ENCODE measurements at places on chromosomes 5 and 9. TPM values are rescaled to one million over a fixed set of nuclear protein-coding genes. Genes with fewer than 3 reads are reported as not detected.

DNA sequence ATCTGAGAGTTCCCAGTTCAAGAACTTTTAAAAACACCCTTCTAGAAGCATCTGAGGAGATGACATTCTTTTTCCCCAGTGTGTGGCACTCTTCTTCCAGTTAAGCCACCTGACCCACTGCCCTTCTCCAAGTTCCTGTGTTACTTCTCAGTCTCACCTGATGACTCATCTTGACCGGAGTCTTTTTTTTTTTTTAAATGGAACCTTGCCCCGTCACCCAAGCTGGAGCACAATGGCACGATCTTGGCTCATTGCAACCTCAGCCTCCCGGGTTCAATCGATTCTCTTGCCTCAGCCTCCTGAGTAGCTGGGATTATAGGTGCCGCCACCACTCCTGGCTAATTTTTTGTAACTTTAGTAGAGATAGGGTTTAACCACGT, 224.1 kb upstream of the DAB2 start:
- H3K27ac ChIP-seq: no peak overlapping the region
- no peaks in the 10 kb centered on the region for H3K4me1 ChIP-seq
- H3K27me3 ChIP-seq: no peaks in the 10 kb centered on the region

DNA sequence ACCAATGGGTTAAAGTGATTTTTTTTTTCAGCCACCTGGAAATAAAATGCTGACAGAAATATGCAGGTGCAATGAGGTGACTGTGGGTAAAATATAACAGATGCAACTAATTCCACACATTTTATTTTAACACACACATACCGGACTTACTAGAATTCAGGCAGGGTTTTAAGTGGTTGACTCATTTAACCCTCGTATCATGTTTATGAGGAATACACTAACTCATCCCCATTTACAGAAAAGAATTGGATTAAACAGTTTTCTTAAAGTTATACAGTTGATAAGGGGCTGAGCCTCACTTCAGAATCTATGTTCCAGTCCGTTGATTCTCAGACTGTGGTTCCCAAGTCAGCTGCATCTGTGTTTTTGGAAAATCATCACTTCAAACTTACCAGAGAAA, 207.5 kb downstream of the CHSY3 start:
- no peak overlapping the region for H3K4me3 ChIP-seq
- no peaks in the 10 kb centered on the region for H3K4me1 ChIP-seq
- no peak for DNase-seq
- no peaks in the 10 kb centered on the region for H3K27me3 ChIP-seq
- H3K27ac ChIP-seq: no peak overlapping the region

IFNA1 gene
- total RNA-seq: not detected

- no peaks in the 10 kb centered on the region for H3K36me3 ChIP-seq
- H3K27me3 ChIP-seq: no peaks in the 10 kb centered on the region
- no peak overlapping the region for H3K27ac ChIP-seq
- DNase-seq: no peak
Measured at GRCh38 chr9:133306242-133307204, 29.5 kb downstream of the SURF6 start.

DNA sequence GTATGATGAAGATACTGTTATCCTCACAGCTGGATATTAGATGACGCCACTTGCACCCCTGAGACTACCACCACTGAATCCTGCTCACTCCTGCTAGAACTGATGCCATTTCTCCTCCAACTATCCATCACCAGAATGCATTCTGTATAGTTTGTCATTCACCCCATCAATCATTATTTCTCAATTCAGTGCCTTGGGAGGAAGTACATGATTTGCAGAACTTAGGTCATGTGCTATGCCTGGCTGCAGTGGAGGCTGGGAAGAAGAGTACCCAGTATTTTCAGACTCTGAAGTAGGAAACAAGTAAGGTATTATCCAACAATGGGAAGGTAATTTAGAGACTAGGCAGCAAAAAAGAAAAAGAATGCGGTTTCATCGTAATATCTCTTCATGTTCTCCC, 26.2 kb upstream of the HSD17B4 start:
- H3K4me1 ChIP-seq: no peaks in the 10 kb centered on the region
- no peak overlapping the region for H3K27ac ChIP-seq
- H3K4me3 ChIP-seq: no peak overlapping the region

SLC9A3 gene
- 5.3 TPM for total RNA-seq

- no peaks in the 10 kb centered on the region for H3K36me3 ChIP-seq
- no peak overlapping the region for H3K4me3 ChIP-seq
- peak overlapping the region; percentile 5 for H3K27ac ChIP-seq
- no peaks in the 10 kb centered on the region for H3K27me3 ChIP-seq
Measured at GRCh38 chr9:95834281-95834907, 41.1 kb upstream of the ERCC6L2 start.

GRCh38 chr5:143739746-143740145, 72.2 kb upstream of the HMHB1 start:
- no peak overlapping the region for H3K4me3 ChIP-seq
- H3K27ac ChIP-seq: no peak overlapping the region

GRCh38 chr9:108087781-108088180, 598.2 kb upstream of the KLF4 start:
- no peak overlapping the region for H3K4me3 ChIP-seq
- no peak overlapping the region for H3K27ac ChIP-seq

NANS gene
- 160 TPM for total RNA-seq

CEP72 gene
- total RNA-seq: 12.8 TPM

DNA sequence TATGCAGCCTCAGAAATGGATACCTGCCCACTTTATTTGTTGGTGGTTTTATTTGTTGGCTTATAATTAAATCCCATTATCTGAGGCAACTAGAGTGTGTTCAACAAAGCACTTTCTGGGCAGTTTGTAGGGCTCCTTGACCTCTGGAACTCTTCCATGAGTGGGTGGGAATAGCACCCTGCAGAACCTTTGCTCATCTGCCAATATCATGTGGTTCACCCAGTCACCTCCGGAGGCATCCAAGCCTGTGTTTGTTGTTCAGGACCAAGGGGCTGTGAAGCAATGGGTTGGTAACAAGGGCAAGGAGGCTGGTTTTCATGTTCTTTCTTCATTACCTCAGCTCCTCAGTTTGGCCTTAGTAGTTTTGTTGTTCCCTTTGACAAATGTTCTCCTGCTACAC, 314.0 kb downstream of the NDUFS4 start:
- no peak overlapping the region for H3K27ac ChIP-seq
- no peaks in the 10 kb centered on the region for H3K36me3 ChIP-seq
- no peaks in the 10 kb centered on the region for H3K4me1 ChIP-seq
- no peaks in the 10 kb centered on the region for H3K27me3 ChIP-seq

DNA sequence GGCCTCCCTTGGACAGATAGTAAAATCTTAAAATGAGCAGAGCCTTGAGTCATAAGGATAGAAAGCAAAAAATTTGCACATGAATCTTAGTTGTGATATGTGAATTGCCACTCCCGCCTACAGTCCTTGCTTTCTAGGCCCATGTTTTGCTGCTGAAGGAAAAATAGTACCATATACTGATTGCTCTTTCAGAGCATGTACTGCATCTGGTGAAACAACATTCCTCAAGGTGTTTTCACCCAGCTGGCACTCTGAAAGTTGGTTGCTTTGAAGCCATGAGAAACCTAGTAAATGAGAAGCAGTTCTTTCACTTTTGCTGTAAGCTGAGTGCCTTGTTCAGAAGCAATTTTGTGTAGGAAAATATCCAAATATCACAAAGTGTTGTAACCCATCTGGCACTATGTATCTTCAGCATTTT, 10.3 kb downstream of the CDC37L1 start:
- no peaks in the 10 kb centered on the region for H3K4me1 ChIP-seq
- no peaks in the 10 kb centered on the region for H3K36me3 ChIP-seq
- peak overlapping the region; percentile 10 for H3K27ac ChIP-seq
- H3K27me3 ChIP-seq: no peaks in the 10 kb centered on the region
- no peak overlapping the region for H3K4me3 ChIP-seq
- DNase-seq: peak; percentile 26

DNA sequence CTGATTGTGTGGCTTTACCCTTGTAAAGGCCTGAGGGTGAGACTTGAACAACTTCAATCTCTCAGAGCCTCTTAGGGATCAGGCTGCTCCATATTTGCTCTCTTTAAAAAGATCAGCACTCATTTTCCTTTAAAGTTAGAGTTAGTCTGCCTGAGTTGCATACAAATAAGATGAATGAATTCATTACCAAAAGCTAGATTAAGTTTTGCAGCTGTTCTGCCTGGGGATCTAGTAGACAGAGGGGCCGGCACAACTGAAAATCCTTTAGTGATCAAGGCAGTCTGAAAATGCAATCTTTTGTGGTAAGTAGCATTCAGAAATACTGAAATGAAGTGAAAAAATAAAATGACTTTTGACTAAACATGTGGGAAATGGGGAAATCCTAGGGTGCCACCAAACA, 264.0 kb downstream of the MAN2A1 start:
- no peak overlapping the region for H3K27ac ChIP-seq
- H3K4me3 ChIP-seq: no peak overlapping the region
- no peaks in the 10 kb centered on the region for H3K4me1 ChIP-seq
- DNase-seq: no peak

DNA sequence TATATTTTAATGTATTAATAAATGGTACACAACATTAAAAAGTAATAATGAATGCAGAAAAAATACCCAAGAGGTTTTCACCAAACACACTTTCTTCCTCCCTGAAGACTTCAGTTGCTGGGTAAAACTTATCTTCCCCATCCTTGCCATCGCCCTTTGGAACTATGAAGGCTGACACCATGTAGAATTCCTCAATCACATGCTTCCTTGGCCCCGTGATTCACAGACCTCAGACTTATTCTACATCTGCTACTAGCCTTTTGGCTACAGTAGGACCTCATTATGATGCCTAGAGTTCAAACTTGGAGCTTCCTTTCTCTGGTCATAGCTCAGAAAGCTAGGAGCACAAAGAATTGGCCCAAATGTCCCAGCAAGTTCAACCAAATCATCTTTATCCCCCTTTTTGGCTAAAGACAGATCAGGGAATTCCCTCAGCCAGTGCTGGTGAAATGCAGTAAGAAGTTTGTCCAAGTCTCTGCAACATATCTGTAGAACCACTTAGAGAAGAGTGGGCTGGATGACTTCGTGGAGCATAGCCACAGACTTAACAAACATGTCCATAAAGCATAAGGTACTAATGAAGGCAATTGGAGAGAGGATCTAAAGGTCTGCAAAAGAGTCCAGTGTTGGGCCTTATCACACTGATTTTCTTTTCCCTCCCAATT, 253.5 kb downstream of the SEC61B start:
- DNase-seq: no peak
- no peaks in the 10 kb centered on the region for H3K27me3 ChIP-seq
- H3K36me3 ChIP-seq: no peaks in the 10 kb centered on the region
- H3K4me1 ChIP-seq: no peaks in the 10 kb centered on the region

GRCh38 chr9:89891591-89892304, 286.9 kb downstream of the GADD45G start:
- H3K4me3 ChIP-seq: no peak overlapping the region
- peaks cover 3% of the 10 kb centered on the region for H3K4me1 ChIP-seq
- no peaks in the 10 kb centered on the region for H3K27me3 ChIP-seq
- peak; percentile 49 for DNase-seq

- H3K4me3 ChIP-seq: no peak overlapping the region
- H3K27me3 ChIP-seq: no peaks in the 10 kb centered on the region
- no peaks in the 10 kb centered on the region for H3K4me1 ChIP-seq
- DNase-seq: no peak
Measured at GRCh38 chr5:167107684-167108083, 1183.8 kb upstream of the WWC1 start.

DNA sequence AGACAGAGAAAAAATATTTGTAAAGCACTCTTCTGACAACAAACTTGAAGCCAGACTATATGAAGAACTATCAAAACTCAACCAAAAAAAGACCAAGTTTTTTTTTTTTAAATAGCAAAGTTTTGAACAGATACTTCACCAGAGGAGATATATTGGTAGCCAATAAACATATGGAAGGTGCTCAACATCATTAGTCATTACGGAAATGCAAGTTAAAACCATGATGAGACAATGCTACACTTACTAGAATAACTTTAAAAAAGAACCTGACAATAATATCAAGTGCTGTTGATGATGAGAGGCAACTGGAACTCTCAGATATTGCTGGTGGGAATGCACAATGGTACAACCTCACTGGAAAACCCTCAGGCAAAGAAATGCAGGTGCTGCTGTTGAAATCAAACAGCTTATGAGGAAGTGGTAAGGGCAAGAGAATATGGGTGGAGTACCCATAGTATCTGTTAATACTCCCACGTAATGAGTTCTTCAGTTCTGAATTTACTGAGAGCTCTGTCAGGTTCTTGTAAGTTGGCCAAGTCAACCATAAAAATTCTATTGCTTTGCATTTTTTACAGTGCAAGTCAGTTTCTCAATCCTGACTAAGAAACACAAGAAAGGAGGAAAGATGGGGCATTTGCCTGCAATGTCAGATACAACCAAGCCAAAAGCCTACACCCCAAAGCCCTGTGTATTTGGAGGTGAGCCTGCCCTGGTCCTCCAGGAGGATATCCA, 87.3 kb upstream of the GNAQ start:
- DNase-seq: no peak
- H3K4me1 ChIP-seq: no peaks in the 10 kb centered on the region
- H3K27me3 ChIP-seq: no peaks in the 10 kb centered on the region
- H3K4me3 ChIP-seq: no peak overlapping the region

DNA sequence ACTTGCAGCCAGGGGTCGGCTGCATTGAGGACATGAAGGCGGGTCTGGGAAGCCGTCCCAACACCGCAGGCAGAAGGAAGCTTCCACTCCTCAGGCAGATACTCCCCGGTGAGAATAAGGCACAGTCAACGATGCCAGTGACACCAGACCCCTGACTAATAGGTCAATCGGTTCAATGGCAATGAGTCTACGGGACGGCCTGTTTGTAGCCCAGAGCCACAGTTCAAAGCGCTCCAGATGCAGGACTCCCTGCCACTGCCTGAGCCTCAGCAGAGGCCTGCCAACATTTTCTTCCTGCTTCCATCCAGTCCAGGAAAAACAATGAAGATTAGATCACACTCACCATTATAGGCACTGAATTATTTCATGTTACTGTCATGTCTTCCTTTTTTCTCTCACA, 84.5 kb upstream of the SIMC1 start:
- H3K27ac ChIP-seq: no peak overlapping the region
- DNase-seq: no peak
- H3K36me3 ChIP-seq: no peaks in the 10 kb centered on the region
- no peak overlapping the region for H3K4me3 ChIP-seq

DNA sequence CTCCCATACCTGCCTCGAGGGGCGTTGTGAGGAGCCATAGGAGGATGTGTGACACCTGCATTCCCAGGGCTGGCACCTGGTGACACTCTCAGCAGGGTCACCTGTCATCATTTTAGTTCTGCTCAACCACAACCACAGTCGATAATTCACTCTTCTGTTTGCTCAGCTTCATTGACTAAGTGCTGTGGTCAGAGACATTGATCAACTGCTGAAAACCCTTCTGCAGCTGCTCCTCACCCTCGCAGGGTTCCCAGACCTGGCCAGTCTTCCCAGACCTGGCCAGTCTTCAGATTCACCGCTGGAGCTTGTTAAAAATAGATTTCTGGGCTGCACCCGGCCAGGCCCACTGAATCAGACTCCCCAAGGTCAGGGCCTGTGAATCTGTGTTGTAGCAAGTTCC, 92.8 kb downstream of the MVB12B start:
- no peak overlapping the region for H3K4me3 ChIP-seq
- no peaks in the 10 kb centered on the region for H3K27me3 ChIP-seq
- no peak for DNase-seq
- no peaks in the 10 kb centered on the region for H3K4me1 ChIP-seq
- H3K27ac ChIP-seq: no peak overlapping the region

GRCh38 chr5:170538696-170539586, 35.1 kb downstream of the KCNIP1 start:
- no peaks in the 10 kb centered on the region for H3K27me3 ChIP-seq
- no peak overlapping the region for H3K4me3 ChIP-seq
- no peaks in the 10 kb centered on the region for H3K36me3 ChIP-seq
- H3K27ac ChIP-seq: no peak overlapping the region
- H3K4me1 ChIP-seq: no peaks in the 10 kb centered on the region

All from prostate gland (tissue), 2 donors.